ENCODE measurements at places on chromosomes 3 and 15.

DNA sequence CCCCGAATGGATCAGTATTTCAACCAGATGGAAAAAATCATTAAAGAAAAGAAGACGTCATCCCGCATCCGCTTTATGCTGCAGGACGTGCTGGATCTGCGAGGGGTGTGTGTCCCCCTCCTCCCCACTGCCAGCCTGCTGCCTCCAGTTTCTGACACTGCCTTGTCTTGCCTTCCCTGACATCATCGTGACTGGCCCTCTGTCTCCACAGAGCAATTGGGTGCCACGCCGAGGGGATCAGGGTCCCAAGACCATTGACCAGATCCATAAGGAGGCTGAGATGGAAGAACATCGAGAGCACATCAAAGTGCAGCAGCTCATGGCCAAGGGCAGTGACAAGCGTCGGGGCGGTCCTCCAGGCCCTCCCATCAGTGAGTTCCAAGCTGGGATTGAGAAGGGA lies 10.9 kb downstream of the EIF4G1 start:
- DNase-seq = no peak

DNA sequence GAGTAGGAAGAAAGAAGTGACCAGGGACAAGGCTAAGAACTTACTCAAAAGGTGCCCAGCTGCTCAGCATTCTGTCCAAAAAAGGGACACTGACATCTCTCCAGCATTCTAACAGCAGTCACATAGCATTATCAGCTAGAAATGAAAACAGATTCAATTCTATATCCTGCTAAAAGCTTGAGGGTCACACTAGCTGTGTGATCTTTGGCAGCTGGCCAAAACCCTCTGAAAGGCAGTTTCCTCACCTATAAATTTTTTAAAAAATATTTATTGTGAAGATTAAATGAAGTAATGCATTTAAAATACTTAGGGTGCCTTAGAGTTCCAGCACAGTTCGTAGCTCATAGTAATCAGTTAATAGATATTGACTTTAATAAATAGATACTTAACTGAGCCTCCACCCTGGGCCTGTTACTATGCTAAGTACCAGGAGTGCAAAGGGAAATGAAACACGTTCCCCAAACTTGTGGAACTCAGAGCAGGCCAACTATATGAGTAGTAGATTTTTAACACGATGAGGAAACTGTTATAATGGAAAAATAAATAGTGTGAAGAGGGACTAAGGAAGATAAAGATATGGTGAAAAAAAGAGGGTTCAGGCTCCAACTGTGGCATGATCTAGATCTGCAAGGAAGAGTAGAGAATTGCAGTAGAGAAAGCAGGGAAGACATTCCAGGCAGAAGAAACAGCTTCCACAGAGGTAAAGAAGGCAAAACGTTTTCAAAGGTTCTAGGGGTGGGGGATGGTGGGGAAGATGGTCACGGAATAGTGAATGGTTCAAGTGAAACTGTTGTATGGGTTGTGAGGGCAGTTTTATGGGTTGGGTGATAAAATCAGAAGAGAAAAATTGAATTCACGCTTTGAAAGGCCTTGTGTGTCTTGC lies 11.4 kb downstream of the CD86 start:
- no peak for DNase-seq

DNA sequence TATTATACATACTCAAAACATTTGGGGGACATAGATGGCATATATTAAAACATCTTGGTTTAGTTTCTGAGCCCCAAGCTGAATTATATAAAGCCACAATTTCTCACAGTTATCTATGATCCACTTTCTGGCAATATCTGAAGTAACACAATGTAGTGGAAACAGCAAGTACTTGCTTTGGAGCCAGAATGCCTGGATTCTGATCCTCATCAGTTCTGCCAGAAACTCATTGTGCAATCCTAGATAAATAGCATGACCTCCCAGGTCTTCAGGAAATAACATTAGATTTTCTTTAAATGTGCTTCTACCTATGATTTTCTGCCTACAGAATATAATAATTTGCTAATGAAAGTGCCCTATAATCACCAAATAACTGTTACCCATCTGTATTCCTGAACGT lies 544.9 kb downstream of the NAALADL2 start:
- no peak for DNase-seq

GRCh38 chr3:18008706-18009368 lies 266.4 kb upstream of the TBC1D5 start:
- no peak for DNase-seq

- DNase-seq = peak; percentile 34
Measured at GRCh38 chr15:56367156-56367555, 1.9 kb downstream of the TEX9 start.

GRCh38 chr3:64228110-64228509 lies 2.8 kb upstream of the PRICKLE2 start:
- peak; percentile 39 for DNase-seq

DNA sequence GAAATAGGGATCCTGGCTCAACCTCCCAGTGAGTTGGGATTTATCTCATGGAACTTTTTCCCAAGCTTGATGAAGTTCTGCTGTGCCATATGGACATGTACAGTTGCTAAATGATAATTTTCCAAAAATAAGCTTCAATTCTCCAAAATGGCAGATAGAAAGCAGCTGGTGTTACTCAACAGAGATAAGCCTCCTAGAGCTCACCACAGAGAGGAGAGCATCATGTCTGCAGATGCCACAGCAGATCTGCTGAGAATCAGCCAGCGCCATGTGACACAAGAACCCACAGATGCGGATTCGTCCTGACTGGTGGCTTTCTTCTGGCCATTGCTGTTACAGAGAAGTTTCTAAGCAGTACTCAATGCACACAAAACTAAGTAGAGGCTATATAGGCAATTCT lies 50.6 kb downstream of the AGTR1 start:
- no peak for DNase-seq

DNA sequence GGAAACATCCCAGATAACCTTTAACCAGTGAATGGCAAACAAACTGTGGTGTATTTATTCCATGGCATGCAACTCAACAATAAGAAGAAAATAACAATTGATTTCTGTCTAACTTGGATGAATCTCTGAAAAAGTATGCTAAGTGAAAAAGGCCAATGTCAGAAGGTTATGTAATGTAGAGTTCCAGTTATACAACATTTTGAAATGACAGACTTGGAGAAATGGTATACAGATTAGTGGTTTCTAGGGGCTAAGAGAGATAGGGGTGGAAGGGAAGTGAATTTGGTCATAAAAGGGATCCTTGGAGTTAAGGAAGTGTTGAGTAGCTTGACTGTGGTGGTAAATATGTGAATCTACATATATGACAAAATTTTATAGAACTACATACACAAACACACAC lies 269.4 kb upstream of the SUCLG2 start:
- no peak for DNase-seq

DNA sequence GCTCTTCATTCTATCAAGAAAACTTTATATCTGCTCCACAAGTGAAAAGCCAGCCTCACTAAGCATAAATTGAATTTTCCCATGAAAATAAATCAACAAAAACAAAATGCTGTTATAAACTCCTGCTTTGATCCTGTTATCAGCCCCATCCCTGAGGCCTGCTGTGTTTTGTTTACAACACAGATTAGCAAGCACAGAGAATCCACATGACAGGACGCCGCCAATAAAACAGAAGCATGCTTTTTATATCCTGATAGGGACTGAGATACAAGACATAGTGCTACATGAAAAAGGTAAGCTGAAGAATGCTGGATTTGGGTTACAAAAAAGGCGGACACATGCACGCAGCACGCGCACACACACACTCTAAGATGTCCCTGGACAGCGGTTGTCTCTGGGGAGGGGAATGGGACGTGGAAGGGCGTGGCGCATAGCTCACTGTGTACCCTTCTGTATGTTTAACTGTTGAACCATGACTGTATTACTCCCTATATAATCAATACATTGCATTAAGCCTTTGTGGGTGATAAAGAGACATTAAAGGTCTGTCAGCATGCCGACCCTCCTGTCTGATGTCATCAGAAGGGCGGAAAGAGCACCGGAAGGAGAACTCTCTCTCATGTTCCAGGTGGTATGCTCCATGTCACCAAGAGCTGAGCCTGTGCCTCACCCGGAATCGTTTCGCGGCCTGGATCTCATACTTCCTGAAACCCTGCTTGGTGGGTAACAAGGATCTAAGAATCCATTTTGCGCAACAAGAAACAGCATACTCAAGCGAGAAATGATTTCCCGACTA lies 93.9 kb downstream of the IQSEC1 start:
- no peak for DNase-seq

- no peak for DNase-seq
Measured at GRCh38 chr3:170867143-170867937, 2.7 kb downstream of the RPL22L1 start.

- peak; percentile 4 for DNase-seq
Measured at GRCh38 chr3:61674596-61674995, 113.2 kb downstream of the PTPRG start.

DNA sequence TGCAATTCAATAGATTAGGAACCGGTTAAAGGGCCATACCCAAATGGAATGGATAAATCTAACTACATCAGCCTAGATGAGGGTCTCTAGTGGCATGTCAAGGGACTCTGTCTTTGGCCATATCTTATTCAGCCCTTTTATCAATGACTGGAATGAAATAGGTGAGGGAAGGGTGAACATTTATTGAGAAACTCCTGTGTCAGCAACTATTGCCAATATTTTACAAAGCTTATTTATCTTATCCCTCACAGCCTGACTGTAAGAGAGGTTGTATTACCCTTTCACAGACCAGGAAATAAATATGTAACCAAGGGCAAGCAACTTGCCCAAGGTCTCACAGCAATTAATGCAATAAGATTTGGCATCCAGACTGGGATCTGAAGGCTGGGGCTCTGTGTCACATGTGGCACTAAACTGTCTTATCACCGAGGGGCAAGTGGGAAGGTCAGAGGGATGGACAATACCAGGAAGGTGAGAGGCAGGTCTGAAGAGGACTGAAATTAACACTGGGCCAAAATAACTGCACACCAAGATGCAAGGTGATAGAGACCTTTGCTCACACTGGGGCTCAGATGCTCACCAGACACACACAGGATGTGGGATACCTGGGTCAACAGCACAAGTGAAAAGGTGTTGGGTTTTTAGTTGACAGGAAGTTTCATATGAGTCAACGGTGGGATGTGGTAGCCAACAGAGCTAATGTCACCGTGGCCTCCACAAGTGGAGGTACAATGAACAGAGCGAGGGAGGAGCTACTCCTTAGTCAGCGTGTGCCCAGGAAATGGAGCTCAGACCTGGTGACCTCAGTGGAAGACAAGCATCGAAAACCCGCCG lies 261.3 kb downstream of the RPLP1 start:
- no peak for DNase-seq

DNA sequence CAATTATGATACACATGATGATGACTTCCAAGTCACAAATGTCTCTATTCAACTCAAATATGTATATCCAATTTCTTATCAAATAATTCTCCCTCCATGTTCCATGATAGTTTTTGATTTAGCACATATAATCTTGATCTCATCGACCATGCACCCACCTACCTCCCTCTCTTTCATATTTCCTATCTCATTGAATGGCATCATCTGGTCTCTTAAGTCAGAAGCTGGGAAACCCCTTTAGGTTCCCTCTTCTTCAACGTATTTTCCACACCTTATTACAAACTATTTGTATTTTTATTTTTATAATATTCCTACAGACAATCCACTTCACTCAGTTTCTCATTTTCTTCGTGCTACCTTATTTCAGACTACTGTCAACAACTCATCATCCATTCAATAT lies 56.9 kb upstream of the DPH6 start:
- no peak for DNase-seq

DNA sequence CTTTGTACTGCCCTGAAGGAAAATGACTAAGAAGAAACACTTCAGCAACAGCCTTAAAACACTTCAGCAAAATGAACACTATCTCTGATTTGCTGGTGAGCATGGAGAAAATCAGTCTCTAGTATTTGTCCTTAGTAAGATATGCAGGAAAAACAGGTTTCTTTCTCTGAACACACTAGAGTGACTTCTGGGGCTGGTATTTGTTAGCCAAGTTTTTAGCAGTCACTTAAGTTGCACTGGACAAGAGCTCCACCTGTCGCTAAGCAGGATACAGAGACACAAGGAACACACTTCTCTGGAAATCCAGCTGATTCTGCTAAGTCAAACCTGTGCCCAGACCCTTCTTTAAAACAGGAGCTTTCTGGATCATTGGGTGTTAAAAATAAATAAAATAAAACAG lies 65.3 kb downstream of the CHAC1 start:
- no peak for DNase-seq

- no peak for DNase-seq
Measured at GRCh38 chr3:141434255-141434654, 52.6 kb upstream of the RASA2 start.

DNA sequence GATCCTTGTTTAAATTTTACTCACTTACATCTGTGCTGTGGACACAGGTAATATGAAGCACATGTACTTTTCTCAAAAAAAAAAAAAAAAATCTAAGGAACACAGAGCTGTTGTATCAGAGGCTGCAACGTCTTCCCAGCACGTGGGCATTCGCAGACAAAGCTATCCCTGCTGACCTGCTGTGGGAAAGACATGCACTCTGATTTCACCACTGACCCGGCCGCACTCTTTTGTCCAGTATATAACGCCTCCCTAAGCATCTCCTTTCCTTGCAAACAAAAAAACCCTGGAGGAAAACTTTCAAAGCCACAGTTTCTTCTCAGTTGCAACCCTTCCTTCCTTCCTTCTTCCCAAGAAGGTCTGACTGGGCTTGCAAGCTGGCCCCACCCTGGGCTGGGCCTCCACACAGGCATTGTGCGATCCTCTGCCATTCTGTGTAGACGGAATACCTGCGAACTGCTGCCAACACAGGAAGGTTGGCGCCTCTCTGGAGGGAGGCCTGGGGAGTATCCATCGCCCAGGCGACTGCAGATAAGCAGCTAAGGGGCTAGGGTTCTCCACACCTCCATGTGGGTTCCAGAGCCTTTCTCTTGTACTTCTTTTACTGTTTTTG lies 50.8 kb downstream of the SLC12A8 start:
- no peak for DNase-seq

- DNase-seq = no peak
Measured at GRCh38 chr3:14337828-14338227, 64.6 kb upstream of the SLC6A6 start.

- no peak for DNase-seq
Measured at GRCh38 chr15:39497759-39498565, 82.9 kb upstream of the THBS1 start.

GRCh38 chr3:110248666-110249065 lies 823.0 kb upstream of the NECTIN3 start:
- no peak for DNase-seq

GRCh38 chr3:10309736-10310135 lies 11.2 kb downstream of the SEC13 start:
- no peak for DNase-seq
